ENCODE measurements at places on chromosomes 5 and 9. TPM values are rescaled to one million over a fixed set of nuclear protein-coding genes. Genes with fewer than 3 reads are reported as not detected.

DNA sequence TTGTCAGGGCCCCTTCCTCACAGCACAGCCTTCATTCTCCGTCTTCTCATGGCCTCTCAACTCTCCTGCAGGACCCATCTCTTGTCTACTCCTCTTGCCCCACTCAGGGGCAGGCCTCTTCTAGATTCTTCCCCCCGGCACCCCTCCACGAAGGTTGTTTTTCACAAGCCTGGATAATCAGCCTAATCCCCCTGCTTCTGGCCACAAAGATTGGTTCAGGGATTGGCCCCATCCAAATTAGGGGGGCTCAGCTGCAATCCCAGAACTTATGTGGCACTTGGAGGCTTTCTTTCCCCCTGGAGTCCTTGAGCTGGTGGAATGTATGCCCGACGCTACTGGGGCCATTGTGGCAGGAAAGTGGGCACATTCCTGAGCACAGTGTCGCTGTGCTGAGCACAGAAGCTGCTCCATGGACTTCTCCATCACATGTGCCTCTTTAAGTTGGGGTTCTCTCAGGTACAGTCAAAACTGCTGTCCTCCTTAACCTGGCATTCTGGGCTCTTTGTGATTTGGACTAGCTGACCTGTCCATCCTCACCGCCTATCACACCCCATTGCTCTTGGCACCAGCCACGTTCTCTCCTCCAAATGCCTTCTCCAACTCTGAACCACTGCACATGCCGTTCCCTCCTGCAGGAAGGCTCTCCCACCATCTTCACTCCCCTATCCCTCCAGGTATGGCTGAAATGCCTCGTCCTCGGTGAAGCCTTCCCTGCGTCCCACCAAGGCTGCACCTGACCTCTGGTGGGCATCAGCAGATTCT is 66.8 kb upstream of the RNF130 start:
- no peak overlapping the region for H3K4me3 ChIP-seq
- peaks cover 9% of the 10 kb centered on the region for H3K4me1 ChIP-seq
- no peak overlapping the region for H3K27ac ChIP-seq

- no peak overlapping the region for H3K4me3 ChIP-seq
- no peaks in the 10 kb centered on the region for H3K4me1 ChIP-seq
- DNase-seq, result no peak
- H3K36me3 ChIP-seq, result no peaks in the 10 kb centered on the region
- H3K27ac ChIP-seq, result no peak overlapping the region
- peaks cover 6% of the 10 kb centered on the region for H3K27me3 ChIP-seq
Observed at GRCh38 chr5:133707629-133708028, 95.3 kb upstream of the FSTL4 start.

DNA sequence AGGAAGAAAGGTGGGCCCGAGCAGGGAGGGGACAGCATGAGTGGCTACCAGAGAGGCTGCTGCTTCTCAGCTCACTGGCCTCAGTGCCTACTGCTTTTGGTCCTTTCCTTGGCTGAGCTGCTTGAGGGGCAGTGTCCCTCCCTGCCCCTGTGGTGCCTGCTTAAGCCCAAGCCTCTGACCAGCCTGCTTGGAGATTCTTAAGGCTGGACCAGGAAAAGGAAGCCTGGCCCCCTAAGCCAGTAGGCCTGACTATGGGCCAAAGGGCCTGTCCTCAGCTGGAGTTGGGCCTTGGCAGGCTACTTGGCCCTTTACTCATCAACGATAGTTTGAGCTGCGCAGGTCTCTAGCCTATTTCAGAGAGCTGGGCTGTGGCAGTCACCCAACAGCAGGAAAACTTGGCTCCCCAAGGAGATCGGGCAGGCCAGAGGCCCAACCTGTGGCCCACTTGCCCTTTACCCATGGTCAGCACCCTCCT is 24.9 kb downstream of the TCF7 start:
- peak overlapping the region; percentile 22 for H3K27ac ChIP-seq
- DNase-seq, result no peak
- no peak overlapping the region for H3K4me3 ChIP-seq
- H3K27me3 ChIP-seq, result no peaks in the 10 kb centered on the region

DNA sequence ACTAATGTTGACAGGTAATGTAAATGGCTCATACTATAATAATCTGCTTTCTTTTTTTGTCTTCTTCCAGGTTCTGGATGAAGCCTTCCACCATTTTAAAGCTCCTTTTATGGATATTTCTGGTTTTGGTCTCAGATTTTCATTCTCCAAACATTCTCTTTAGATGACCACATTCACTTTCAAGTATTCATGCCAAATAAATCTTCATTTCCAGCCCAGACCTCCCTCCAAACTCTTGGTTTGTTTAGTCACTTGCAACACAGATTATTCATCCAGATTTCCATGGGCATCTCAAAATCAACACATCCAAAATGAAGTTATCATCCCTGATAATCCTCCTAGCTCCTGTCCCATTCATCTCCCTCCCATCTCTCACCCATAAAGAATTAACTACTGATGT is 40.3 kb upstream of the SVEP1 start:
- no peaks in the 10 kb centered on the region for H3K4me1 ChIP-seq
- no peak overlapping the region for H3K4me3 ChIP-seq
- DNase-seq, result no peak
- peaks cover 8% of the 10 kb centered on the region for H3K27me3 ChIP-seq

GRCh38 chr9:80498001-80498555 is 926.3 kb downstream of the TLE4 start:
- no peak overlapping the region for H3K4me3 ChIP-seq
- no peaks in the 10 kb centered on the region for H3K27me3 ChIP-seq
- no peaks in the 10 kb centered on the region for H3K36me3 ChIP-seq
- no peak for DNase-seq

DNA sequence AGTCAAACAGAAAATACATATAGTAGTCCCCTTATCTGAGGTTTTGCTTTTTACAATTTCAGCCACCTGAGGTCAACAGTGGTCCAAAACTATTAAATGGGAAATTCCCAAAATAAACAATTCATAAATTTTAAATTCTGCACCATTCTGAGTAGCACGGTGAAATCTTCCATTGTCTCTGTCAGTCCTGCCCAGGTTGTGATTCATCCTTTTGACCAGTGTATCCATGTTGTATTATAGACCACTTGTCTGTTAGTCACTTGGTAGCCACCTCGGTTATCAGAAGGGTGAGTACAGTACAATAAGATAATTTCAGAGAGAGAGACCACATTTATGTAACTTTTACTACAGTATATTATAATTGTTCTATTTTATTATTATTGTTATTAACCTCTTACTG is 2.8 kb downstream of the CCDC152 start:
- no peak overlapping the region for H3K27ac ChIP-seq
- peaks cover 2% of the 10 kb centered on the region for H3K36me3 ChIP-seq
- H3K4me3 ChIP-seq, result no peak overlapping the region
- no peak for DNase-seq

DNA sequence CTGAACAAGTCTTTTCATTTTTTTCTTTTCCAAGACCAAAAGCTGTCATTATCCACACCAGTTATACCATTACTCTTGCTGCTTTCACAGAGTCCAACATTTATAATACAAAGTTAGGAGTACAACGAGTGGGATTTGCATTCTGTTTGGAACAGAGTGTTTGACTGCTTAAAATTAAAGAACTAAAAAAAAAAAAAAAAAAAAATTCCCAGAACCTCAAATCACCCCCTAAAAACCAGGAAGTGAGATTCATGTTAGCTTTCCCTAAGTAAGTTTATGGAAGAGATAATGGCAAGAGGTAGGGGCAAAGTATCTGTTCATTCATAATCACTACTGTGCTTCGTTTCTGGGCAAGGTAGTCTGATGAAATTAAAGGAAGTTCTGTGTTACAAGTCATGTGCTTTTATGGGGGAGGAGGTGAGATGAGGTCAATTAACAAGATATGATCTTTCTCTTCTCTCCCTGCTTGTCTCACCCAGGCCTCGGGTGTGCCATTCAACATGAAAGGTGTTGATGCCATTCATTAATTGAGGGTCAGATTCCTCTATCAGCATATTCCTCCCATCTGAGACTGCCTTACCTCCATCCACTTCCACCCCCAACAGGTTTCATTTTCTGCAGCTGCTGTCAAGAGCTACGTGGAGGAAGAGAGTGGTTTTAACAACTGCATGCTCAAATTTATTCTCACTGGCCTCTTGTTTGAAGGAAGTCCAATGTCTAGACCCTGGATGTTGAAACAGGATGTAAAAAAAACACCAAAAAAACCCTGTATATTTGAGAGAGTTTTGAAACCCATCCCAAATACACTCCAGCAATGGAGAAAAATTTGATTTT is 58.1 kb downstream of the MARCHF3 start:
- H3K36me3 ChIP-seq, result no peaks in the 10 kb centered on the region
- peaks cover 33% of the 10 kb centered on the region for H3K4me1 ChIP-seq
- no peaks in the 10 kb centered on the region for H3K27me3 ChIP-seq
- DNase-seq, result peak; percentile 31
- H3K4me3 ChIP-seq, result peak overlapping the region; percentile 50

DNA sequence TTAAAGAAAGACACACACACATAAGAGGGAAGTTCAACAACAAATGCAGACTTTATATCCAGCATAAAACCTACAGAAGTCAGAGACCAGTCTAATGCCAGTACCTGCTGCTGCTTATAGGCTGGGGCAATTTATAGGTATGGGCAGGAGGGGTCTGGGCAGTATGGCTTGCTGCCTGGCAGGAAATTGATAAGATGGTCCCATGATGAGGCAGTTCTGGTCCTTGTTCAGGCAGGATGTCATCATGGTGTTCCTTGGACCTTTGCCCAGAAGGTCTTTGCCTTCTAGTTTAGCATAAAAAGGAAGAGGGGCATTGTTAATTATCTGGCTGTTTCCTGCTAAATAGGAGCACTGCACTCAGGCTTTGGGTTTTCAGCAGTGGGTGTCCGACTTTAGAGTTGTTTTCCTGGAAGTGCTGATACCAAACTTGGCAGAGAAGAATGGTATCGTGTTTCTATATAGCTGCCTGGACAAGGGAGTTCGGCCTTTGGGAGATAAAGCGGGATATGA is 10.4 kb upstream of the PDCD1LG2 start:
- H3K4me3 ChIP-seq, result no peak overlapping the region
- peaks cover 6% of the 10 kb centered on the region for H3K4me1 ChIP-seq
- H3K27me3 ChIP-seq, result no peaks in the 10 kb centered on the region

- no peak overlapping the region for H3K27ac ChIP-seq
- no peaks in the 10 kb centered on the region for H3K36me3 ChIP-seq
- no peak overlapping the region for H3K4me3 ChIP-seq
Observed at GRCh38 chr9:68437785-68438184, 81.4 kb downstream of the PGM5 start.

- peak; percentile 72 for DNase-seq
- peak overlapping the region; percentile 19 for H3K27ac ChIP-seq
- peaks cover 33% of the 10 kb centered on the region for H3K4me1 ChIP-seq
- peaks cover 7% of the 10 kb centered on the region for H3K36me3 ChIP-seq
- no peak overlapping the region for H3K4me3 ChIP-seq
Observed at GRCh38 chr9:91253488-91253887, 108.2 kb downstream of the AUH start.

DNA sequence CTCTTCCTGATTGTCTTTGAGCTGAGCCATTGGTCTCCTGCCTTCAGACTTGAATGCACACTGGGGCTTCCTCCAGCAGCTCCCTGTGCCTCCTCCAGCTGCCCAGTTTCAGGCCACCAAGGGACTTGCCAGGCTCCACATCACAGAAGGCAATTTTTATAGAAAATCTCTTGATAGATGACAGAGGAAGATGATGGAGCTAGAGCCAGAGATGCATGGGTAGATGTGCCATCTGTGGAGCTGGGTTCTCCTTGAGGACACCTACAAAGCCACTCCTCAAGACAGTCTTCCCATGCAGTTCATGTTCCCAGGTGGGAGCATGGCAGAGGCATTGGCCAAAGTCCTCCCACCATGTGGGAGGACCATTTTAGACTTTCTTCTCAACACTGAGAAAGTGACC is 239.6 kb upstream of the IRX1 start:
- H3K27me3 ChIP-seq, result no peaks in the 10 kb centered on the region
- no peak overlapping the region for H3K27ac ChIP-seq
- no peaks in the 10 kb centered on the region for H3K4me1 ChIP-seq
- H3K36me3 ChIP-seq, result no peaks in the 10 kb centered on the region
- DNase-seq, result no peak
- H3K4me3 ChIP-seq, result no peak overlapping the region

DNA sequence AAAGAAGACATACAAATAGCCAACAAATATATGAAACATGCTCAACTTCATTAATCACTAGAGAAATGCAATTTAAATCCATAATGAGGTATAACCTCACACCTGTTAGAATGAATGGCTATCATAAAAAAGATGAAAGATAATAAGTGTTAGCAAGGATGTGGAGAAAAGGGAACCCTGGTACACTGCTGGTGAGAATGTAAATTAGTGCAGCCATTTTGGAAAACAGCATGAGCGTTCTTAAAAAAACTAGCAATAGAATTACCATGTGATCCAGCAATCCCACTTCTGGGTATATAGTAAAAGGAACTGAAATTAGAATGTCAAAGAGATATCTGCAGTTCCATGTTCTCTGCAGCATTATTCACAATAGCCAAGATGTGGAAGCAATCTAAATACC is 64.2 kb upstream of the CEP78 start:
- H3K27ac ChIP-seq, result no peak overlapping the region
- no peaks in the 10 kb centered on the region for H3K4me1 ChIP-seq
- no peak overlapping the region for H3K4me3 ChIP-seq
- DNase-seq, result no peak
- H3K36me3 ChIP-seq, result no peaks in the 10 kb centered on the region

DNA sequence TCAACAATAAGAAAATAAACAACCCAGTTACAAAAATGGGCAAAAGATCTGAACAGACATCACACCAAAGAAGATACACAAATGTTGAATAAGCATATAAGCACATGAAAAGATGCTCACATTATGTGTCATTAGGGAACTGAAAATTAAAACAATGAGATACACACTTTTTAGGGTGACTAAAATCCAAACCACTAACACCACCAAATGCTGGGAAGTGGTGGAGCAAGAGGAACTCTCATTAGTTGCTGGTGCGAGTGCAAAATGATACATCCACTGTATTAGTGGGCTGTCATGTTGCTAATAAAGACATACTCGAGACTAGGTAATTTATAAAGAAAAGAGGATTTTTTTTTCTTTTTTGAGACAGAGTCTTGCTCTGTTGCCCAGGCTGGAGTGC is 329.1 kb downstream of the TMEM38B start:
- H3K27ac ChIP-seq, result no peak overlapping the region
- H3K36me3 ChIP-seq, result no peaks in the 10 kb centered on the region
- H3K4me1 ChIP-seq, result no peaks in the 10 kb centered on the region
- no peaks in the 10 kb centered on the region for H3K27me3 ChIP-seq

DNA sequence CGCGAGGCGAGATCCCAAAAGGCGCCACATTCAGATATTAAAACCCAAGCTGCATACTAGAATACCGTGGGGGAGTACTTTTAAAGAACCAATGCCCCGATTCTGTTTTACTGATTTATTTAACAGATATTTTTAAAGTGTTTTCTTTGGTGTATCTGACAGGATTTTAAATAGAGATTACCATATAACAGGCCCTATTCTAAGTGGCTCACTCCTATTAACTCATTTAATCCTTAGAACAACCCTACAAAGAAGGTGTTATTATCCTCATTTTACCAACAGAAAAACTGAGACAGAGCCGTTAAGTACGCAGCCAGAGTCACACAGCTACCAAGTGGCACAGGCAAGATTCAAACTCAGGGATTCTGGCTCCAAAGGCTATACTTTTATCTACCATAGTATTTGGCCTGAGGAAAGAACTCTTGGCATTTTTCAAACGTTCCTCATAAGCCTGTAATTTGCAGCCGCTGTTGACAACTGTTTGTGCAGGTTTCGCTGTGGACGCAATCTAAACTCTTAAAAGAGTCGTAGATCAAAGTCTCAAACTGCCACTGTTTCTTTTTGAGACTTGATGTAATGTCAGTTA is 550 bp upstream of the TMEM245 start:
- peaks cover 27% of the 10 kb centered on the region for H3K36me3 ChIP-seq
- DNase-seq, result no peak
- H3K4me3 ChIP-seq, result peak overlapping the region; percentile 93
- H3K27me3 ChIP-seq, result no peaks in the 10 kb centered on the region
- peak overlapping the region; percentile 81 for H3K27ac ChIP-seq

GKAP1 gene
- 5.5 TPM for total RNA-seq

IFNE gene
- not detected for total RNA-seq

PTGDS gene
- 24.0 TPM for total RNA-seq

ZNF366 gene
- not detected for total RNA-seq

NREP gene
- total RNA-seq, result 22.8 TPM

ERGIC1 gene
- 45.0 TPM for total RNA-seq
